ENCODE measurements at places on chromosomes 4 and X.

- no peak for DNase-seq
Observed at GRCh38 chr4:173014836-173015235, 153.8 kb upstream of the GALNT7 start.

DNA sequence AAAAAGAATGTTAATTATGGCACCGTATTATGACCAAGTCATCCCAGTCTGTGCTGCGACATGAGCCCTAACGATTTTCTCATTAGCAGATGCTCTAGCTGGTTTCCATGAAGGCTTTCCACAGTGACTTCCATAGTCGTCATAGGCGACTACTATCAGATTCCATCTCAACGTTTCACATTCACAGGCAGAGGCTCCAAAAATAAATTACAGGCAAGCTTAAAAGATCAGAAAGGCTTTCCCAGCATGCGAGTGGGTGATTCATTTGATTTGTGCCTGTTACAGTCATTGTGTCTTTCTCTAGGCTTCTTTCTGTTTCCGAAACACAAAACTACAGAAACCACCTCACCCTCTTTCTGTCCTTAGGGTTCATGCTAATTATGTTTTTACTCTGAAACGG is 43.2 kb downstream of the PALLD start:
- DNase-seq: no peak

DNA sequence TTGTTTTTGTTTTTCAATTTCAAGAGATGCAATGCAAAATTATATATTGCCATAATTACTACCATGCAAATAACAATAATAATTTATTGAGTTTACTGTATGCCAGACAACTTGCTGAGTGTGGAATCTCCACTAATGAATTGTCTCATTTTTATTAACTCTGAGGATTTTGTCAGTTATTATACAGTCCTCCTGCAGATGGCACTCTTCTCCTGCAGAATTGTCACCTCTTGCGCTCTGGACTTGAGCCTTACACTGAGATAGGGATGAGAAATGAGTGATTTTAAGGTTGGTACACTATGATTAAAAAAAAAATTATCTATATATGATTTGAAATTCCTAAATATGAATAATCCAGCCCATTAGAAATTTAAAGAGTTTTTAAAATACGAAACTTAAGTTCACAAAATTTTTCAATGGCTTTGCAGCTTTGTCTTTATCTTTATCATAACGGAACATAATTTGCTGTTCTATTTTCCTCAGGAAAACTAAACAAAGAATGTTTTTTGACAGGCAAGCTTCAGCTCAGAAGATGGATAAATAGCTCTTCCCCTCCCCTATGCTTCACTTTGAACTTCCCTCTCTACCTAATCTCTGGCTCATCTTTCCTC is 12.7 kb upstream of the PAQR3 start:
- DNase-seq: peak; percentile 57

DNA sequence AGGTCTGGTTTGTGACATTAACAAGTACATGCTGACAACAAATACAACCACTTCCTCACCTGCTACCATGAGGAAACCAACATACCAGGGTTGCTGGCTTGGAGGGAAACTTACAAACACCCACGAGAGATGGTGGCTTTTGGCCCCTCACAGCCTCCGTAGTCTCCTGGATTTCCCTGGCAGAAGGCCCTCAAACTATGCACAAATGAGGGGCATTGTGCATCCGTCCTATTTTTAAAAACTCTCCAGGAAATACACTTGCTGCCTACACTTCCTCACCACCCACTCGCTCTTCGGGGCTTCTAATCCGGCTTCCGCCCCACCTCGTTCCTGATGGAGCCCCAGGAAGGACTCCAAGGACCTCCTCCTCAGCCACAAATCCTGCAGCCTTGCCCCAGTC is 355.0 kb upstream of the GATB start:
- DNase-seq: no peak

DNA sequence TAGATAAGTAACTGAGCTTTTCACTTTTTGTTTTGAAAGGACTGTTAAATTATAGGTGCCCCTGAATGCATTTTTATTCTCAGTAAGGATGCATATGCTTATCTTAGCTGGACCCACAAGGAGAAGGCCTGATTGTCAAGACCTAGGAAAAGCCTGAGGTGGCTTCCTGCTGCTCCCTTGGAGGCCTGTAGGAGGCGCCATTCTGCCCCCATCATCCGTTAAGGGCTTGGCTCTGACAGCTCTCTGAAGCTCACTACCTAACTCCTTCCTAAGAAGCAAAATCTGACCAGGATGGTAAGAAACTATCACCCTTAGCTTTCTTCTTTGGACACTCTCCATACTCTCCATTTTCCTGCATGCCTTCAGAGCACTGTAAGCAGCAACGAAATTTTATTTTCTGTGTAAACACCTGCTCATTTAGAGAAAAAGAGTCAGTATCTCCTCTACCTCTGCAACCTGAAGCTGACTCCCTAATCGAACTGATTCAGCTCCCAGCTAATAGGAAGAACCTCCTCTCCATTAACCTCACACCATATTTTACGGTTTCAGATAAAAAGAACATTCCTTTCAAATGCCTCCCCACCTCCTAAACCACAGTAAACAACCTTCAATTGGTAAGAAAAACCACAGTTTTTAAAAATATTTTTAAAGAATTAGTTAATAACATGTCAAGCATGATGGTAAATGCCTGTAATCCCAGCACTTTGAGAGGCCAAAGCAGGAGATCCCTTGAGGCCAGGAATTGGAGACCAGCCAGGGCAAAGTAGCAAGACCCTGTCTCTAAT is 73.4 kb upstream of the EDNRA start:
- no peak for DNase-seq

DNA sequence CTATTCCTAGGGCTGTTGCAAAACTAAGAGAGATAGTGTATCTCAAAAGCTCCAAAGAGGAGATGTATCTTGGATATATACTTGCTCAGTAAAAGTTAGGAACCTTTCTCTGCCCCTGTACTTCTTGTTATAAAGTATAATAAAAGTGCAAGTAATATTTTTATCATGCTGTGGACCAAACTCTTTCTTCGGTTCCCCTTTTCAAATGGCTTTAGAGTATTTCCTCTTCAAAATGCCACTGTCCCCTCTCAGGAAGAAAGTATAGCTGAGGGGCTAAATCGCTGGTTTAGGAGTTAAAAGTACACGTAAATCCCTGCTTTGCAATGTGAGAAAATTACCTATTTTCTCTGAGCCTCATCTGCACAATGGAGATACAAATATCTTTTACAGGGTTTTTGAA is 169.1 kb upstream of the FTHL17 start:
- DNase-seq: no peak

GRCh38 chr4:163495900-163496299 is 1.4 kb downstream of the TMA16 start:
- peak; percentile 47 for DNase-seq

DNA sequence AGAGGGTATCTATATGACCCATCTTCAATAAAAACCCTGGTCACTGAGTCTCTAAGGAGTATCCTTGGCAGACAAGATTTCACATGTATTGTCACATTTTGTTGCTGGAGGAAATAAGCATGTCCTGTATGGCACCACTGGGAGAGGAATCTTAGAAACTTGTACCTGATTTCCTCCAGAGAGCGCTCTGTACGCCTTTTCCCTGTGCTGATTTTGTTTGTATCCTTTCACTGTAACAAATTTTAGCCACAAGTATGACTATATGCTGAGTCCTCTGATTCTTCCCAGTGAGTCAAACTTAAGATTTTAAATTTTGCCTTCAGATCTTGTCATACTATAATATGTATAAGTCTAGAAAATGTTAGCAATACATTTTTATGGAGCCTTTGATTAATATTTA is 102.8 kb downstream of the ITIH6 start:
- no peak for DNase-seq

DNA sequence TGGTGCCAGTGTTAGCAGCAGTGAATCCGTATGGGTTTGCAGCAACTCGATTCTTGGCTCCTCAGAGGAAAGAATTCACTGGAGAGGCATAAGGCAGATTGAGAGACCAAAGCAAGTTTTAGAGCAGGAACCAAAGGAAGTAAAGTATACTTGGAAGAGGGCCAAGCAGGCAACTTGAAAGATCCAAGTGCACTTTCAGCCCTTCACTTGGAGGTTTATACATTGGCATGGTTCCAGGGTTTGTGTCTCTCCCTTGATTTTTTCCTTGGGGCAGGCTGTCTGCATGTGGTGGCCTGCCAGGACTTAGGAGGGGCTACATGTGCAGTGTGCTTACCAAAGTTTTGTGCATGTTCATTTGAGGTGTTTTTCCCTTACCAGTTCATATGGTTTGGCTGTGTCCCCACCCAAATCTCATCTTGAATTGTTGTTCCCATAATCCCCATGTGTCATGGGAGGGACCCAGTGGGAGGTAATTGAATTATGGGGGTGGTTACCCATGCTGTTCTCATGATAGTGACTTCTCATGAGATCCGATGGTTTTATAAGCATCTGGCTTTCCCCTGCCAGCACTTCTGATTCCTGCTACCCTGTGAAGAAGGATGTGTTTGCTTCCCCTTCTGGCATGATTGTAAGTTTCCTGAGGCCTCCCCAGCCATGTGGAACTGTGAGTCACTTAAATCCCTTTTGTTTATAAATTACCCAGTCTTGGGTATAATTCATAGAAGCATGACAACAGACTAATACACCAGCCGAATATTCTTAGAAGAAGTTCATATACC is 86.2 kb upstream of the TSPAN5 start:
- no peak for DNase-seq

- DNase-seq: no peak
Observed at GRCh38 chr4:127307996-127308395, 324.8 kb upstream of the INTU start.

GRCh38 chr4:120065974-120066516 is 603 bp downstream of the MAD2L1 start:
- no peak for DNase-seq

DNA sequence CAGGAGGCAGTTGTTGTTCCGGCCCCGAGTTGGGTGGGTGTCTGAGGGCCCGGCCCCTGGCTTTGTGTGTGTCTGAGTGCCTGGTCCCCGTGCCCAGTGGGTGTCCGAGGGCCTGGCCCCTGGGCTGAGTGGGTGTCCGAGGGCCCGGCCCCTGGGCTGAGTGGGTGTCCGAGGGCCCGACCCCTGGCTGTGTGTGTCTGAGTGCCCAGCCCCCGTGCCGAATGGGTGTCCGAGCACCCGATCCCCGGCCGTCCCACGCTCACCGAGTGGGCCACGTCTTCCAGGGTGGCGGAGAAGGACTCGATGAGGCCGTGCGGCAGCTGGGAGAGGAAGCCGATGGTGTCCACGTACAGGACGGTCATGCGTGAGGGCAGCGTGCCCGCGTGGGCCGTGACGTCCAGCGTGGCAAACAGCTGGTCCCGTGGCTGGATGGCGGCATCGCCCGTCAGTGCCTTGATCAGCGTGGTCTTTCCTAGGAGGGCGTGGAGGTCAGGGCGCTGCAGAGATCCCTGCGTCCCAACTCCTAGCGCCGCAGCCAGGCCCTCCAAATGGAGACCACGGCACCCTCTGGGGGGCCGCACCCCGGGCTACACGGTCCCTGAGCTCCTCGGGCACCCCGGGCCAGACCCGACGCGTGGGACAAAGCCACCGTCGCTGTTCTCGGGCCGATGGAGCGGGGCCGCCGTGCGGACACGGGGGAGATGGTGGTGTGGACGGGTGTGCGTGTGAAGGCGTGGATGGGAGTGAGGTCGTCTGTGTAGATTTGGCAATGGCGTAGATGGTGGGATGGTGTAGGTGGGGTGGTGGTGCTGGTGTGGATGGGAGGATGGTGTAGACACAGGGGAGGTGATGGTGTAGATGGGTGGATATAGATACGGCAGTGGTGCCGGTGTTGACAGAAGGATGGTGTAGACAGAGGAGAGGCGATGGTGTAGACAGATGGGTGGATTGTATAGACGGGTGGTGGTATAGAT is 7.2 kb downstream of the GTPBP6 start:
- no peak for DNase-seq

DNA sequence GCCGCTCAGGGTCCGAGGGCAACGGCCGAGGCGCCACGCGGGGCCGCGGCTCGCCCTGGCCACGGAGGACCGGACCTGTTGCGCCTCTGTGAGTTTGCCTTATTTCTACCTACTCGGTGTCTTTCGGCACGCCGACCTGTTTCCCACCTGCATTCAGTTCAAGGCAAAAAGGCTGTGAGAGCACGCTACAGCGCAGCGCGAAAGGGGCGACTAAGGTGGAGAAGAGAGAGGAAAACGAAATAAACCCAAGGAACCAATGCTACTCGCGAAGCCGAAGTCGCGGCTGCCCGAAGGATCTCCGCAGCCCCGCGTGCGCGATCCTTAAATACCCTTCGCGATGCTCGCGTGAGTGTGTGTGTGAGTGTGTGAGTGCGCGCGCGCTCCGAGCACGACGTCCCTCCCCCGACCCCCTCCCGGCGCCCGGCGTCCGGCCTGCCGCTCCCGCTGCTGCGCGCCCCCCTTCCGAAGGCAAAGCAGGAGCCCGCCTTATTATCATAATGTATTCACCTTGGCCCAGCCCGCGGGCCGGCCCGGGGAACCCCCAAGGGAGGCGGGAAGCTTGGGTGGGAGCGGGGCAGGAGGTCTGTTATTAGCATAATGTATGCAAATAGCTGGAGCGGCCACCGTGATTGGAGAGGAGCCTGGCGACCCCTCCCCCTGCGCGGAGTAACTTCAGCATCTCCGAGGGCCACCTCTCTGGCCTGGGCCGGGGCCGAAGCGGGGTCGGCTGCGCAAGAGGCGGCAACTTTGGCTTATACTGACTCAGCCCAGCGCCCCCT is at the start of gene COL25A1:
Gene COL25A1, minus strand, starts transcription at position 298 of the 779 bp plus-strand sequence.
- peak; percentile 66 for DNase-seq

DNA sequence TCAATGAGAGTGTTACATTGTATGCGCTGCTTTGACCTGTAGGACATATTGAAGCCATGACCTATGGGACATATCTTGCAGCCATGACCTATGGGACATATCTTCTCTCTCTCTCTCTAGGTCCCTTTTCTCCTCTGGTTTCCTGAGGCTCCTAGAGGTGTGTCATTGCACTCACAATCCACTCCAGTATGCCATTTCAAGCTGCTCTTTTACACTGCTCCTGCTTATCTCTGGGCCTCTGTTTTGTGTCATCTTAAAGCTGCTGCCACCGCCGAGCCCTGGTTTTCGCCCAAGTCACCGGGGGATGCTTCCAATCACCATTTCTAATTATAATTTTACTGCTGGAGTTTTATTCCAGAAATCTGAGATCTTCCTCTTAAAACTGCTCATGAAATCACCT is 336.1 kb downstream of the GALNTL6 start:
- DNase-seq: no peak

- DNase-seq: no peak
Observed at GRCh38 chr4:39626913-39627312, 11.8 kb downstream of the SMIM14 start.

DNA sequence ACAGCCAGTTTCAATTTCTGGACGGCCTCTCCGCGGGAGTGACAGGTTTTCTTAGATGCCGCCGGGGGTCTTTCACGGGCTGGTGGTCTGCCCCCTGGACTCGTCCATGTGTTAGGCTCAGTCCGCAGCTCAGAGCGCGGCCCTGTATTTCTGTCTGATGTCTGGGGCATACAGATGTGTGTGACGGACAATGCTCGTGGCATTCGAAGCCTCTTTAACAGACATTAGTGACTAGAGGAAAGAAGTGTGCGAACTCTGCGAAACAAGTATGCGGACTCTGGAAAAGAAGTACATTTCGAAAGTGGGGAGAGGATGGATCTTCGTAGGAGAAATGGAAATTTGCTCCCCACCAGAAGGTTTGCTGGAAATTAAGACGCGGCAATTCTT is 793 bp upstream of the DCUN1D4 start:
- no peak for DNase-seq

Data from D341Med (cell line).